Activated CD4-positive, alpha-beta T cell treated with anti-CD3 and anti-CD28 coated beads, Interleukin-2, amount 10 ng/mL, durations not matched to agents 7 days and 5 days (primary cell): ENCODE measurements at places on chromosomes 13 and 19. TPM values are rescaled to one million over a fixed set of nuclear protein-coding genes. Genes with fewer than 3 reads are reported as not detected.

DNA sequence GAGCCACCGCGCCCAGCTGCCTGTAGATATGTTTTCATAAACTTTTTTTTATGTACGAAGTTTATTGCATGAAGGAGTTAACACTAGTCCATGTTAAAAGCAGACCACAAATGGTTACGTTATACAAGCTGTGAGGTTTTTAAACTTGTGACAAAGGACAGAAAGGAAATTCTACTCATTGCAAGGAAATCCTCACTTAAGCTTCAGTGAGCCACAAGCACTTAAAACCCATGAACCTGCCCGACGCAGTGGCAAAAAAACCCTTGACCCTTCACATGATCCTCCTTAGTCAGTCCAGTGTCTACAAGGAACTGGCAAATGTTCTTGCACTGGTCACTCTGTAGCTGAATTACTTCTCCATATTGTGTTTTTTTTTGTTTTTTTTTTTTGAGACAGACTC lies 4.2 kb downstream of the MPND start:
- H3K36me3 ChIP-seq, result peaks cover 14% of the 10 kb centered on the region
- H3K27ac ChIP-seq, result no peak overlapping the region
- no peak for DNase-seq
- no peak overlapping the region for H3K4me3 ChIP-seq
- H3K4me1 ChIP-seq, result peaks cover 12% of the 10 kb centered on the region

ZNF527 gene
- 8.8 TPM for total RNA-seq

DNA sequence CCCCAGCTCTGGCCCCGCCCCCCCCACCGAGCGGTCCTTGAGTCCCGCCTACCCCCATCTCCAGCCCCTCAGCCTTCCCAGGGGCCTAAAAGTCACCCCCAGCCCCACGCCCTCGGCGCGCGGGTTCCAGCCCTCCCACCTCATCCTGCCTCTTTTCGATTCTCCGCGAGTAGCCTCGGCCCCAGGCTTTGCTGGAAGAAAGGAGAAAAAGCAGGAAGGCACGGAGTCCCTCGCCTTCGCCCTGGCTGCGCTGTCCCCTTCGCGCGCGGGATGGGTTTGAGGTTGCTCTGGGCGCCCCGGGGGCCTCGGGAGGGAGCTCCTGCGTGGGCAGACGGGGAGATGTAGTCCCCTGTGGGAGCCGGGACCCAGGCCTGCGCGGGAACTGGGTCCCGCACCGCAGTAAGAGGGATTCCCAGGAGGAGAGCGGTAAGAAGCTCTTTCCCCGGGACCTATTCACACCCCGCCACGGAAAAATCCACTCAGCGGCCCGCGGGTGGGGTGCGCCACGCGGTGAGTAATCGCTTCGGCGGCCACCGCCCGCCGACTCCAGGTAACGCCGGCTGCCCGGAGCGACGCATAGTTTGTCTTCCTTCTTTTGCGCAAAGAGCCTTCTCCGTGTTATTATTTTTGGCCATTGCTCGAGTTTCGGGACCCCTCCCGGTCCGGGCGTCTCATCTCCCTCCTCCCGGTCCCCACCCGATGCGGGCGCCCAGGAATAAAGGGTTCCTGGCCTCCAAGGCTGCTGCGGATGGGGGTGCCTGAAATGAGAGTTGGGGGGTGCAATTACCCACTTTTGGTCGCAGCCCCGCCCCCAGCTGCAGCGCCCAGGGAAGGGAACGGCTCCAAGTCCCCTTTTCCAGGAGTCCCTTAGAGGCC lies 865 bp upstream of the CRLF1 start:
- no peak overlapping the region for H3K4me3 ChIP-seq
- no peaks in the 10 kb centered on the region for H3K36me3 ChIP-seq
- peaks cover 74% of the 10 kb centered on the region for H3K27me3 ChIP-seq
- no peak overlapping the region for H3K27ac ChIP-seq

- DNase-seq, result no peak
- no peaks in the 10 kb centered on the region for H3K27me3 ChIP-seq
- peaks cover 42% of the 10 kb centered on the region for H3K4me1 ChIP-seq
- no peak overlapping the region for H3K4me3 ChIP-seq
- peaks cover 8% of the 10 kb centered on the region for H3K36me3 ChIP-seq
- peak overlapping the region; percentile 87 for H3K27ac ChIP-seq
These were observed 60.9 kb upstream of the ATP12A start for GRCh38 chr13:24619282-24619681.

CGB2 gene
- not detected for total RNA-seq

DNA sequence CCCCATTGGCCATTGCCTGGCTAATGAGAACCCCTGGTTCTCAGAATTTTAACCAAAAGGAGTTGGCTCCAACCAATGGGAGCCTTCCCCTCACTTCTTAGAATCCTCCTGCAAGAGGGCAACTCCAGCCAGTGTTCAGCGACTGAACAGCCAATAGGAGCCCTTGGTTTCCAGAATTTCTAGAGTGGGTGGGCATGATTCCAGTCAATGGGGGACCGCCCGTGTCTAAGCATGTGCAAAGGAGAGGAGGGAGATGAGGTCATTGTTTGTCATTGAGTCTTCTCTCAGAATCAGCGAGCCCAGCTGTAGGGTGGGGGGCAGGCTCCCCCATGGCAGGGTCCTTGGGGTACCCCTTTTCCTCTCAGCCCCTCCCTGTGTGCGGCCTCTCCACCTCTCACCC lies 9.5 kb upstream of the SWSAP1 start:
- no peak for DNase-seq
- H3K4me1 ChIP-seq, result no peaks in the 10 kb centered on the region
- no peaks in the 10 kb centered on the region for H3K27me3 ChIP-seq
- no peak overlapping the region for H3K27ac ChIP-seq
- no peak overlapping the region for H3K4me3 ChIP-seq
- peaks cover 3% of the 10 kb centered on the region for H3K36me3 ChIP-seq

XAB2 gene
- 46.0 TPM for total RNA-seq

GRCh38 chr13:34416971-34417380 lies 525.1 kb upstream of the NBEA start:
- no peaks in the 10 kb centered on the region for H3K4me1 ChIP-seq
- DNase-seq, result no peak
- H3K27me3 ChIP-seq, result no peaks in the 10 kb centered on the region
- no peak overlapping the region for H3K27ac ChIP-seq
- H3K36me3 ChIP-seq, result no peaks in the 10 kb centered on the region
- H3K4me3 ChIP-seq, result no peak overlapping the region

MEIOSIN gene
- not detected for total RNA-seq

DNA sequence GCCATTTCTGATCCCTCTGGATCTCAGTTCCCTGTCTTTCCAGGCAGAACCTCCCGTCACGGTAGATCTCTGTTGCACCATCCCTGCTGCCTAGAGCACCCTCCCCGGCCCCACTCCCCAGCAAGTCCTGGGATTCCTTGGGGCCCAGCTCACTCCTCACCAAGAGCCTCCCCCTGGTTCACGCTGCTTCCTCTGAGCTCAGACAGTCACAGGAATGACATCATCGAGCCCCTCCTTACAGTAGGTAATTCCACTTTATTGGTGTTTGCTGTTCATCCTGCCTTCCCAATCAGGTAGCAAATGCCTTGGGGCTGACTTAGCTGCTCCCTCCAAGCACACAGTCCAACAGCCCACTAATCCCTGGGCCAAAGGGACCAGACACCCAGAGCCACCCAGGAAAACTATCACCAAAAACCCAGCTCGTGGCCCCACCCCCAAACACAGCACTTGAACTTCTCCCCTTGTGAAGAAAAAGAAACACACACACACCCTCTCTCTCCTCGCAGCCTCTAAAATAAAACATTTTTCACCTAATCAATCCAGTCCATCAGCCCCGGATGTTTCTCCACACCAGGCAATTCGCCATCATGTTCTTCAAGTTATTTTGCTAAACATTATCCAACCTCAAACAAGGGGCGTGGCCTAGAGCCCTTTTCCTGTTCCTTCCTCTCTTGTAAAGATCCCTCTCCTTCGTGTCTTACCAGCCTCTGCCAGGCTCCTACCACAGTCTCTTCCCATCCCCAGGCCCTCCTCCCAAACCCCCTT lies 2.5 kb downstream of the NAPA start:
- peak overlapping the region; percentile 99 for H3K27ac ChIP-seq
- H3K4me1 ChIP-seq, result peaks cover 73% of the 10 kb centered on the region
- H3K36me3 ChIP-seq, result peaks cover 18% of the 10 kb centered on the region
- peak; percentile 40 for DNase-seq

DNA sequence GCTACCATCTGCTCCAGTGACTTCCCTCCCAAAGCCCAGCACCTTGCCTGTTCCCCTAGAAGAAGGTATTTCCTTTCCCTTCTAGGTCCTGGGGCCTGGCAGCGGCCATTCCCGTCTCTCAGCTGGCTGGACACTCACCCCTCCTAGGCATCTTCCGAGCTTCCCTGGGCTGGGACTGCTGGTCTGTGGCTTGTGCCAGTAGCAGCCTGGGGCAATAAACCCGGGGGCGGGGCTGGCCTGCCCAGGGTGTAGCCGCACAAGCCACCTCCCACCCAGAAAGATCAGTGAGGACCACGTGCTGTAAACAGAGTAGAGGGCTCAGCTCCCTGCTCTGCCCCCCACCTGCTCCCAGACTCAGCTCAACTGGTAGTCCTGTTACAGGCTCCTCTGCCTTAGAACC lies 15.0 kb downstream of the LIPE start:
- no peak overlapping the region for H3K27ac ChIP-seq
- no peaks in the 10 kb centered on the region for H3K27me3 ChIP-seq
- no peak for DNase-seq
- H3K36me3 ChIP-seq, result no peaks in the 10 kb centered on the region

- no peaks in the 10 kb centered on the region for H3K27me3 ChIP-seq
- H3K36me3 ChIP-seq, result peaks cover 47% of the 10 kb centered on the region
- H3K27ac ChIP-seq, result no peak overlapping the region
These were observed 2.6 kb downstream of the IL12RB1 start for GRCh38 chr19:18083929-18084684.

DNA sequence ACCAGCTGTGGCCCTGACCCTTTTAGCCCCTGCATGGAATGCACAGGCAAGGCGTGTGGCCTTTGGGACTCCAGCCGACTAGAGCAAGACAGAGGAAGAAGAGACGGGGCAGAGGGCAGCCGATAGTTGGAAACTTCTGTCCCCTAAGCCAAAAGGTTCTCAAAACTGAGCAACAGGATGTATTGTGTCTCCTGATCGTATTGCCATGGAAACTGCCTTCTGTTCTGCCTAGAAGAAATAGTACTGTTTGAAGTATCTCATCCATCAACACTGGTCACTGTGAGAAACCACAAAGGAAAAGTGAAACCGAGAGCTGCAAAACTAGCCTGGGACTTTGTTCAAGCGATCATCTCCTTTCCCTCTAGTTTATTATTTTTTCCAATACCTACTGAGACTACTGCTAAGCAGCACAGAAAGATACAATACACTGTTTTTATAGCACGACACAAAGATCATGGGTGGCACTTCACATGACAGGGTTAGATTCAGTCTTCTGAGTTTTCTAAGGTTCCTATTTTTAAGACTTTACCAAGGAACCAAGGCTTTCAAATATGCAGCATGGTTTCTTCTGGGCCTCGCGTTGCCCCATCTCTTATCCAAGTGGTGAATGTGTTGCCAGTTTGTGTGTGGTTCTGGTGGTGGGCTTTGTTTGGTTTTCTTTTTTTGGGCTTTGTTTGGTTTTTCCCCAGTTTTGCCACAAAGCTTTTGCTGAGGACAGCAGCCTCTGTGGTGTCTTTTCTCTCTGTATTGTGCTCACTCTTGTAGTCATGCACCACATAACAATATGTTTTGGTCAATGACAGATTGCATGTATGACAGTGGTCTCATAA lies 49.3 kb upstream of the GPR183 start:
- H3K4me3 ChIP-seq, result peak overlapping the region; percentile 63
- peak overlapping the region; percentile 98 for H3K27ac ChIP-seq
- H3K27me3 ChIP-seq, result no peaks in the 10 kb centered on the region
- peak; percentile 90 for DNase-seq
- peaks cover 98% of the 10 kb centered on the region for H3K4me1 ChIP-seq

DNA sequence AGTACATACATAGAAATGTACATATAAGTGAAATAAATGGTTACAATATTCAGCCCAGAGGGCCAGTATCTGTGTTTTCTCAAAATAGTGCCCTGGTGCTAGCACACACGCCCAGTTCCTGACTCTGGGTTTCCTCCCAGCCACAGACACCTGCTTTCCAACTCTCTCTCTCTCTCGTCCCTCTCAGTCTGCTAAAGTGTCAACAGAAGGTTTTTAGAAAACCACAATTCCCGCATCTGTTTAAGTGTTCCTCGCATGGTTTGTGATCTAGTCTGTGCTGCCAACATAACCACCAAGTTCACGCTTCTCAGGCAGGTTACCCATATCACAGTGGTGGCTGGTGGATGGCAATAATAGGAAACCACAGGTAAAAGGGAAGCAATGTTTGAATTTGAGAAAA lies 17.8 kb upstream of the UPF3A start:
- H3K27me3 ChIP-seq, result no peaks in the 10 kb centered on the region
- peaks cover 54% of the 10 kb centered on the region for H3K4me1 ChIP-seq
- H3K27ac ChIP-seq, result peak overlapping the region; percentile 72

- H3K27ac ChIP-seq, result no peak overlapping the region
- no peak for DNase-seq
- no peak overlapping the region for H3K4me3 ChIP-seq
These were observed 13.7 kb downstream of the SYT3 start for GRCh38 chr19:50626011-50626410.

DNA sequence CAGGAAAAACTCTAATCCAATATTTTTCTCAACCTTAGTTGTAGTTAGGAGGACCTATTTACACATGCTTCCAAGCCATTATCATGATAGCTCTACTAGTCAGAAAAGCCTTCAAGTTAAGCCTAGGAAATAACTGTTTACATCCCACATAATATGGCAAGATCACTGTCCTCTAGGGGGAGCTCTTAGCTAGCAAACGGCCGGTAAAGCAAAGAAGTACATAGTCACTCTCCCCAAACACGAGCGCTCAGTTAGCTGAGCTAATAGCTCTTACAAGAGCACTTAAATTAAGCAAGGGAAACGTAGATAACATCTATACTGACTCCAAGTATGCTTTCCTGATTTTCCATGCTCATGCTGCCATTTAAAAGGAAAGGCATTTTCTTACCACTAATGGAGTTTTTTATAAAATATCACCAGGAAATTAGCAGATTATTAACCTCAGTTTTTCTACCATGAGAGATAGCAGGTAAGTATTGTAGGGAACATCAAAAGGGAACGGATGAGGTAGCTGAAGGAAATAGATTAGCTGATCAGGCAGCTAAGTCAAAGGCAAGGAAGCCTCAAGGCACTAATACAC lies 100.6 kb upstream of the PABPC3 start:
- no peaks in the 10 kb centered on the region for H3K36me3 ChIP-seq
- no peak overlapping the region for H3K4me3 ChIP-seq
- H3K4me1 ChIP-seq, result no peaks in the 10 kb centered on the region
- no peak overlapping the region for H3K27ac ChIP-seq
- peak; percentile 81 for DNase-seq

GRCh38 chr19:16603090-16603489 lies 24.9 kb downstream of the MED26 start:
- H3K36me3 ChIP-seq, result no peaks in the 10 kb centered on the region
- H3K4me3 ChIP-seq, result no peak overlapping the region
- H3K27ac ChIP-seq, result no peak overlapping the region
- no peak for DNase-seq
- H3K4me1 ChIP-seq, result peaks cover 26% of the 10 kb centered on the region
- no peaks in the 10 kb centered on the region for H3K27me3 ChIP-seq
